GM12864 (cell line): ENCODE measurements at places on chromosomes 13 and 19.

DNA sequence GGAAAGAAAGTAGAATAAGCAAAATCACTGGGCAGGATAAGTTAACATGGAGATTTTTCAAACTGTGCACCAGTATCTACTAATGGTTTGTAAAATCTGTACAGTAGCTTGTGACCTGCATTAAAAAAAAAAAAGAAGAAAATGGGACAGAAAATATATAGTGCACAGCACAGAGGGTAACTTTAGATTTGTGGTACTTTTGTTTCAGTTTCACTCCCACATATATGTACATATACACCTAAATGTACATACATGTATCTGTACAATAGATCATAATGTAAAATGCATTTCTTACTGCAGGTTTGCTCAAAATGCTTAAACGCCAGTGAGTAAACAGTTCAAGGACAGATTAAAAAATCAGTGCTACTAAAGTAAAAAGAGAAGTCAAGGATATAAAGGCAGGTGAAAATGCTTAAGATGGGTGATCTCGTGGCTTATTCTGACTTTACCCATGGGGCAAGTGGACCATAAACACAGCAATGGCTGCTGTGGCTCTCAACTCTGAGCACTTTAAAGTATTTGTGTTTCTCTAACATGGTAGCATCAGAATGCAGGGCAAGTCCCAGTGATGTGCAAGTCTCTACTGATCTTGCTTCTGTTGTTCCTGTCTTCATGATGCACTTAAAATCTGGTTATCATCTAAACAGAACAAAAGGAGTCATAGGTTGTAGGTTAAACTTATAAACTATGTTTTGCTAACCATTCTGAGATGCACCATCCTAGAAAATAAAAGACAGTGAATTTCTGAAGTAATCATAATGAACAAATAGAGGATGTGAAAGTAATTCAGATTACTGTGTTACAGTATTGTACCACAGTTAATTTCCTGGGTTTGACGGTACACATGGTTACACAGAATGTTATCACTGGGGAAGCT, 112.3 kb downstream of the MIPEP start:
- peak; percentile 48 for DNase-seq

DNA sequence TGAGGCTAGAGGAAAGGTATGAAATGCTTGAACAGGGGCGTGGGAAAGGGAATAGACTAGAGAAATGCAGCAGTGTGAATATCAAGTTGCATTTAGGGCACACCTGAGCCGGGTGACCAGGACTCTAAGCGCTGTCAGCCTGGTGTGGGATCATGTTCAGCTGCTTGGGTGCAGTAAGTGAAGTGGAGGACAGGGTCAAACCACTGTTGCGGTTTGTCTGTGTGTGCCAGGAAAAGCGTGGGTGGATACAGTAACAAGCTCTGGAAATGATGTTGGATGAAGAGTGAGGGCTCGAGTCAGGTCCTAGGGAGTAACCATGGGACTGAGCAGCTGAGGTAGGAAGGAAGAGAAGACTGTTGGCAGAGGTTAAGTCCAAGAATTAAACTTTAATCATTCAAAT, 15.8 kb downstream of the DGKH start:
- DNase-seq: no peak

DNA sequence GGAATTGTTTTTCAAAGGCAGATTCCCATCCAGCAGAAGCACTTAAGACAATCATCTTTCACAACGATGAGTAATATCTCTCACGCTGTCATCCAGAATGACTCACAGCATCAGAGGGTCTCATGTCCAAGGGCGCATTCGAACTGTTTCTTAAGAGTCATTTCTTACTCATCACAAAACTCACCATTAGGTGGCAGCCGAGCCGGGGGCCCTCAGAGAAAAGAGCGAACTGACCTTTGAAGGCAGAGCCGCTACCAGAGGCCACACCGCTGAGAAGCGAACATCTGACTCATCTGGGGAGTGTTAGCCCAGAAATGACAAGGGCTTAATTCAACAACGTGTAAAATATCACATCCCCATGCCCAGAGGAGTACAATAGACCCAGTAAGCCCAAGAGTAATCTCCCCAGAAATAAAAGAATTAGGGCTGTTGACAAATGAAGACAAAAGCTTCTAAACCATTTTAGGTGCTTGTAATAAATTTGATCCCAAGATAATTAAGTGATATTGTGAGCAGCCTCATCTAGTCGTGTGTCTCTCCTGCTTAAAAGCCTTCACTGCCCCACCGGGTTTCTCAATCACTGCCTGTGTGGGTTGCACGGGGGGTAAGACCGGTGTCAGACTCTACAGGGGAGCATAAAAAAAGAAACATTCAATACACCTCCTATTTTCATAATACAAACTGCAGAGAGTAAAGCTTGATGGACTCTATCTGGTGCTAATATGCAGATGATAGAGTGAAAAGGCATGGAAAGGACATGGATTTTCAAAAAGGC, 96.2 kb downstream of the CYSLTR2 start:
- peak; percentile 49 for DNase-seq

DNA sequence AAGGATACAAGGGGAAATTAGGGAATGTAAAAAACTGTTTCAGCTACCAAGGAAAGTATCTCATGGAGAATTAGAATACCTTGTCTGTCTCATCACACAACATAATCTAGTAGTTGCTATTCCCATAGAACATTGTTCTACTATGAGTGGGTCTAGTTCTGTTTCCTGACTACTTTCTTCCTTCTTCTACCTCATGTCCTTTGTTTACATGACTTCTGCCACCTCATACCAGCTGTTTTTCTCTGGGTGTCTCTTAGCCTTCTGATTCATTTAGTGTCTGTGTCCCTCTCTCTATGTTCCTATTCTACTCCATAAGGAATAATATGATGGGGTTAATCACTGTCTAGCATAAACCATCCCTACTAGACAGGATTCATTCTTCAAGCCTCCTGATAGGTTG, 887.3 kb downstream of the DIAPH3 start:
- DNase-seq: no peak

GRCh38 chr19:5451494-5451893, 3.7 kb upstream of the ZNRF4 start:
- DNase-seq: no peak

DNA sequence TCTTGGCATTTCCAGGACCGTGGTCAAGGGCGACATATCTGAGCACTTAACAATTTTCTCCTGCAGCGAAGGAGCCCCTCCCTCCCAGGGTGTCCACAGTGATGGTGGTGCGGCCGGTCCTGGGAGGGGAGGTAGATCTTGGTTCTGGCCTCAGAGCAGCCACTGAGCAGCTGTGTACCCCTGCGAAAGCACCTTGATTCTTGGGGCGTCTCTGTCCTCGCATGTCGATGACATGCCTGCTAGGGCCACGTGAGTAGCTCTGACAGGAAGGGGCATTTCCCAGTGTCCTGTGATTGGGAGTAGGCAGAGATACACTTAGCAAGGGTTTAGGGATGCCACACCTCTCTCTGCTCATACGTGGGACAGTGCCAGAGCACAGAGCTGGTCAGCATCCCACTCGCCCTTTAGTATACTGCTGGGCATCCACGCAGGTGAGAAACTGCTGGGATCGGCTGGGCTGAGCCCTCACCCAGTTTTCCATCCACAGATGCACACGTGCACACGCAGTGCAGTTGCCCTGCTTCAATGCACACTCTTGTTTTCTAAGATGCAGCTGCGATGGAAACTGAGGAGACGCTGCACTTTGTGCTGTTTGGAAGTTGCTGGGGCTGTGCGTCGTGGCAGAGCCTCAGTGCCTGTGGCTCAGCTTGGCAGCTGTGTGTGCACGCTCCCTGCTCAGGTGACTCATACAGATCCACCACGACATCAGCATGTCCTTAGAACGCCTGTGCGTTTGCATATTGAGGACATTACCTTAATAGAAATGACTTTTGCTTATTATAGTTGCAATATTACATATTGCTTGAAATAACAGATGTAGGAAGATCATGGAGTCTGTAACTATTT, 66.8 kb downstream of the TEX29 start:
- DNase-seq: no peak

- DNase-seq: no peak
These were observed 607 bp downstream of the ANGPTL8 start for GRCh38 chr19:11240008-11240444.

GRCh38 chr13:42392716-42393572, 121.0 kb downstream of the AKAP11 start:
- DNase-seq: no peak

- no peak for DNase-seq
These were observed 276.3 kb upstream of the PRR20A start for GRCh38 chr13:56864451-56864850.

DNA sequence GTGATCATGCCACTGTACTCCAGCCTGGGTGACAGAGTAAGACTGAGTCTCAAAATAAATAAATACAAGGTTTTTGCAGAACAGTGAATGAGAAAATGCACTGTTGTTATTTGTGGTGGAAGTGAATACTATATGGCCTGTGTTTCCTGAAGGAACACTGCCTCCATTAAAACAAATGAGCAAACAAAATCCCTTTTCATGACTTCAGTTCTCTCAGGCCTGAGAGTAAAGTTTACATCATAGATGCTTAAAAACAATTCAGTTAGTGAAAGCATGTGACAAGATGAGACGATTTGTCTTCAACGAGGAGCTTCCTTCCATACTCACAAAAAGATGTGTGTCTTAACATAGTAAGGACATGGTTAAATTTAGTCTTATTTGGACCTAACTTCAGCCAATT, 14.4 kb downstream of the SPINT2 start:
- DNase-seq: no peak

DNA sequence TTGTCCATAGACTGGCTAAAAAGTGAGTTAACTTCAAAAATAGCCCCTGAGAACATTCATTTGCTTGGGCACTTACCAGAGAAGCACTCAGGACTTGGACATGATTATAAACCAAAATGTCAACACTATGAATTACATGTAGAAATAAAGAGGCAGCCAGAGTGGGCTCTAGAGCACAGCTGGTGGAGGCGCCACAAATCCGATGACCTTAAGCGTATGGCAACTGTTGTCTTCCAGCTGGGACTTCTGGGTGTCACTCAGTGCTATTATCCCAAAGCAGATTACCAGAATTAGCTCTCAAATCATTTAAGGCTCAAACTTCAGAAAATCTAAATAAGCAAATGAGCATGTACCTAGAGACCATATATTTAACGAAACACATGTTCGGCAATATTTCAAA, 1255.5 kb upstream of the SLC10A2 start:
- DNase-seq: no peak

DNA sequence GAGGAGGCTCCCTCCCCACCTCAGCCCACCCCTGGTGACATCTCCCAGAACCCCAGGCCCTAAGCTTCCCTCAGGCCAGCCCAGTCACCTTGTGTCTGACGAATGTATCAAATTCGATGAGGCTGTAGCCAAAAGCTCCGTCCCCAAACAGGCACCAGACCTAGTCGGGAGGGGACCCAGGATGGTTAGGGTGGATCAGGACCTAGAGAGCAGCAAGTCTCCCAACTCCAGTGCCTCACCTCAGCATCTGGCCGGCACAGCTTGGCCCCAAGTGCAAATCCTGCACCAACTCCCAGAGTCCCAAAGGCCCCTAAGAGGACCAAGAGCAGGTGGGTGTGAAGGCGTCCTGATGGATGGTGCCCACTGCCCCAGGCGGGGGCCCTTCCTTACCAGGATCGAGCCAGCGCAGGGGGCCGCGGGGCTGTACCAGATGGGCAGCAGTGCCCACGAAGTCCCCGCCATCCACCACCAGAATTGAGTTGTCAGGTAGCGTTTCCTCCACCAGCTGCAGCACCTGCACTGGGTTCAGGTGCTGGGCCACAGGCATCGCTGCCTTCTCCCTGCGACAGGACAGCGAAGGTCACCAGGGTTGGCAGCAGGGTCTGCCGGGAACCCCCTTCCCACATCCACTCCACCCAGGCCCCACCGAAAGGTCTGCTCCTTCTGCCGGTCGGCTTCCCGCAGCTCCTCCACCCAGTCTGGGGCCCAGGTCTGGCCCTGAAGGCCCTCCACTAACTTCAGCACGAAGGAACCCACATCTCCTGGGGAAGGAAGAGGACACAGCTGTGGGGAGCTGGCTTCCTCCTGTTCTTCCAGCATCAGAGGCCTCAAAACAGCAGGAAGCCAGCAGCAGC, 8.8 kb downstream of the SYDE1 start:
- no peak for DNase-seq

GRCh38 chr13:34847766-34848165, 94.3 kb upstream of the NBEA start:
- no peak for DNase-seq

DNA sequence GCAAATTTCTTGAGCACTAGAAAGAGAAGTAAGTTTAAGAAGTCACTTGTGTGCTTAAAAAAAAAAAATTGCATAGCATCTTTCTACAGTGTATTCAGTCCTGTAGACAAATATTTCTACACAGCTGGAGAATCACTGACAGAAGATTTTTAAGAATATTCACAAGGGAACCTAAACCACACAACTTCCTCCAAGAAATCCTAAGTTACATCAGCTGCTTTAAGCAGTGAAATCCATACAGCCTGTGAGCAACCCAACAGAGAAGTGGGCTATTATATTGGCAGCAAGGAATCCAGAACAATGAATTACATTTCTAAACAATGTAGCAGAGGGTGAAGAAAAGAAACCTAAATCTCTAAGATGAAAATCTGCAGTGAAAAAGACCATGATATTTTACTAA, 1.5 kb downstream of the DOCK9 start:
- no peak for DNase-seq

DNA sequence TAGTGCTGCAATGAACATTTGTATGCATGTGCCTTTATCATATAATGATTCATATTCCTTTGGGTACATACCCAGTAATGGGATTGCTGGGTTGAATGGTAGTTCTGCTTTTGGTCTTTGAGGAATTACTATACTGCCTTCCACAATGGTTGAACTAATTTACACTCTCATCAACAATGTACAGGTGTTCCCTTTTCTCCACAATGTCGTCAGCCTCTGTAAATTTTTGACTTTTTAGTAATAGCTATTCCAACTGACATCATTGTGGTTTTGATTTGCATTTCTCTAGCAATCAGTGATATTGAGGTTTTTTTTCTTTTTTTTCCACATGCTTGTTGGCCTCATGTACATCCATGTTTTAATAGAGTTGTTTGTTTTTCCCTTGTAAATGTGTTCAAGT, 2473.5 kb downstream of the PCDH9 start:
- no peak for DNase-seq

GRCh38 chr19:48633148-48634035, 3.8 kb downstream of the DBP start:
- no peak for DNase-seq

DNA sequence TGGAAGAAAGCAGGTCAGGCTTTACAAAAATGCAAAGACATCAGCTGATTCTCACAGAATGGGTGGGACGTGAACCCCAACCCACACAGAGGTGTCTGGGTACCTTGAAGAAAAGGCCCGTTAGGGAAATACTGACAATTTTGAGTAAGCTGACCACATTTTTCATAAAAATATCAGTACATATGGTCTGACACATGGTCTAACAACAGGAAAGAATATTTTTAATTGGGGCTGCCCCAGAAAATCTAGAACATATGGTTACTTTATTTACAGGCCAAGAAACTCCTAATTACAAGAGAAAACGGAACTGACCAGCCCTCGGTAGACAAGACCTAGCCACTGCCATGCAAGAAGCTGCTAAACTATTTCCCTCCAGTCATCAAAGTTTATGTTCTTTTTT, 48.7 kb upstream of the ITM2B start:
- DNase-seq: no peak

DNA sequence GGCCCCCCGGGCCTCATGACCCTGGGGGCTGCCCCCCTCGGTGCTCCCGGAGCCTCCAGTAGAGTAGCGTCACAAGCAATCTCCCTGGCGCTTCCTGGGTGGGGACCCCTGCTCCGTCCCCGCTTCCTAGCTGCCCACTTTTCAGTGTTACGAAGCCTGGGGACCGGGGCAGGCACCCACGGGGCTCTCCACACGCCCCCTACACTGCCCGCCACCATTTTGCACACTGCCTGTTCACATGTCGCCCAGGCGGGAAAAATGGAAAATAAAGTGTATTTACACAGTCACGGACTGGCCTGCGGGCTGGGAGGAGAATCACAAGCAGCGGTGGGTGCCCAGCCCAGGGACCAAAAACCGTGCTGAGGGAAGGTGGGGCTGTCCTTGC, 9.5 kb downstream of the PRR36 start:
- no peak for DNase-seq
